ENCODE measurements at places on chromosomes 13 and 19.
A peak's percentile ranks its signal among the peaks of the same experiment; 100 is the strongest.

GRCh38 chr19:18697680-18698079 lies 14.2 kb downstream of the CRTC1 start:
- H3K27ac ChIP-seq: no peak overlapping the region
- no peaks in the 10 kb centered on the region for H3K36me3 ChIP-seq
- no peak overlapping the region for H3K4me3 ChIP-seq
- H3K27me3 ChIP-seq: no peaks in the 10 kb centered on the region
- H3K4me1 ChIP-seq: peaks cover 33% of the 10 kb centered on the region

DNA sequence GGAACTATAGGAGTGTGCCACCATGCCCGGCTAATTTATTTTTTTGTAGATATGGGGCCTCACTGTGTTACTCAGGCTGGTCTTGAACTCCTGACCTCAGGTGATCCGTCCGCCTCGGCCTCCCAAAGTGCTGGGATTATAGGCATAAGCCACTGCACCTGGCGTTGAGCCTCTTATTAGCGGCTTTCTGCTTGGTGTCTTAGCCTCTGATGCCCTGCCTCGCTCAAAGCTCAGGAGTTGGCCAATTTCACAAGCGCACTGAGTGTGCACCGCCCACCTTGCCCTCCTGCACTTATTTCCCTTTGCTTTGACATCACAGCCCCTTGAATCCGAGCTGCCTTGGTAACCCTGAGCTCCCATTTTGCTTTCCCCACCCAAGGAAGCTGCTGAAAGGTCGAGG lies 10.1 kb downstream of the YIPF2 start:
- no peaks in the 10 kb centered on the region for H3K27me3 ChIP-seq
- H3K4me3 ChIP-seq: no peak overlapping the region
- peaks cover 85% of the 10 kb centered on the region for H3K36me3 ChIP-seq
- no peak overlapping the region for H3K27ac ChIP-seq
- no peak for DNase-seq

DNA sequence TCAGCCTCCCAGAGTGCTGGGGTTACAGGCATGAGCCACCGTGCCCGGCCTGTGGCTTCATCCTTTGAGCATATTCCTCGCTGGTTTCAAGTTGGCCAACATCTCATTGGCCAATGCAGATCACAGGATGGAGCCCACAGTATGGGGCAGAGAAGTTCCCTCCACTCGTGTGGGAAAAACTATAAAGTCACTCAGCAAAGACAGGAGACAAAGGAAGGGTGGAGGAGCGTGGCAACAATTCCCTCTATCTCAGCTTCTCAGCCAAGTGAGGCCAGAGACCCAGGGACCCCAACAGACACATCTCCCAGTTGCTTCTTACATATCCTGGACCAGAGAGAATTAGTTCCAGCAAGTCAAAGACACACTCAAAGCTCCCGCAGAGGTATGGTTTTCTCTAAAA lies 184.6 kb upstream of the SOX1 start:
- no peaks in the 10 kb centered on the region for H3K36me3 ChIP-seq
- peaks cover 10% of the 10 kb centered on the region for H3K27me3 ChIP-seq
- no peak overlapping the region for H3K27ac ChIP-seq

DNA sequence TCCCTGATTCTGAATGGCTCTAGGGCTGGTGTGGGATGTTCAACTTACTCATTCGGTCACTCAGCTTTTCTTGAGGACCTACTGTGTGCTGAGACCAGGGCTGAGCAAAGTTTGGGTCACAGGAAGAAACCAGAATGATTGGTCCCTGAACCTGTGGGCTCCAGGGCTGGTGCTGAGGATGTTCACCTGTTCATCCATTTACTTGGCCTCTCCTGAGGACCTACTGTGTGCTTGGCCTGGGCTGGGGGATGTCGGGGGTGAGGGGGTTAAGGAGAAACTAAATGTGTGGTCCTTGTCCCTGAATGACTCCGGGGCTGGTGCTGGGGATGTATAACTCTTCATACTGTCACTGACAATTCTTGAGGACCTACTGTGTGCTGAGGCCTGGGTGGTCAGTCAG lies 10.3 kb downstream of the ZNF835 start:
- H3K36me3 ChIP-seq: peaks cover 24% of the 10 kb centered on the region
- H3K27ac ChIP-seq: no peak overlapping the region
- H3K4me1 ChIP-seq: no peaks in the 10 kb centered on the region
- H3K4me3 ChIP-seq: no peak overlapping the region

DNA sequence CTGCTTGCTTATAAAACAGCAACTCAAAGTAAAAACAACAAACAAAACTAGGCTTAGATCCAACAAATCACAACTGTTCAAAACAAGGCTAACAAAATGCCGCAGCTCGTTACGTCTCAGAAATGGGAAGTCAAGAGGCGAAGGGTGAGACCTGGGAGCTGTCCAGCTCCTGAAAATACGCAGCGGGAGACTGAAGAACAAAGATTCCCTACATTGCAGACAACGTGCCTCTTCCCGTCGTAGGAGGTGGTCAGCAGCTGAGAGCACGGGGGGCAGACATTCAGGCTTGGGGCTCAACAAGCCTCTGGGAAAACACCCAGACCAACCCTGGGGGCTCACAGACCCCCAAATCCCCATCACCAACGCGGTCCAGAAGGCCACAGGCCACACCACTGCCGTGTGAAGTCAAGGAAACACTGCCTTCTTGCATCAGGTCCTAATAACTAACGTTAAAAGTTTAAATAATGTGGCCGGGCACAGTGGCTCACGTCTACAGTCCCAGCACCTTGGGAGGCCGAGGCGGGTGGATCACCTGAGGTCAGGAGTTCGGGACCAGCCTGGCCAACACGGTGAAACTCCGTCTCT lies 13.5 kb downstream of the PLPP2 start:
- H3K4me3 ChIP-seq: no peak overlapping the region
- DNase-seq: peak; percentile 61
- H3K27ac ChIP-seq: no peak overlapping the region
- H3K4me1 ChIP-seq: no peaks in the 10 kb centered on the region
- H3K27me3 ChIP-seq: peaks cover 14% of the 10 kb centered on the region
- H3K36me3 ChIP-seq: no peaks in the 10 kb centered on the region

GRCh38 chr19:12721656-12722565 lies 1.8 kb downstream of the TNPO2 start:
- H3K4me1 ChIP-seq: peaks cover 33% of the 10 kb centered on the region
- H3K27me3 ChIP-seq: no peaks in the 10 kb centered on the region
- H3K27ac ChIP-seq: peak overlapping the region; percentile 96

DNA sequence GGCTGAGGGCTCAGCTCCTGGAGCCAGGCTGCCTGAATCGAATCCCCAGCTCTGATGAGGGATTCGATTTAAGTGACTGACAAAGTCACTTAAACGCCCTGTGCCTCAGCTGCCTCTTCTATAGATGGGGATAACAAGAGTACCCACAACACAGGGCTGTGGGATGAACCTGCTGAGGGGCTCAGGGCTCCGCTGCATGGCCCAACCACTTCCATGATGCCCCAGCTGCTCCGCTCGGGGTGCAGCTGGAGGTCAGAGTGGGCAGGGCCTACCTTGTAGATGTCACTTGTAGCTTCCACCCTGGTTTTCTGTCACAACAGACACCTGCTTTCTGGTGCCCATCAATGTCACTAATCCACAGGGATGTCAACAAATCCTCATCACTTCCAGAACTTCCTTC lies 39.2 kb downstream of the STK24 start:
- H3K36me3 ChIP-seq: no peaks in the 10 kb centered on the region
- no peak overlapping the region for H3K4me3 ChIP-seq
- no peak overlapping the region for H3K27ac ChIP-seq

GRCh38 chr19:44587963-44588770 lies 25.2 kb upstream of the IGSF23 start:
- H3K27ac ChIP-seq: no peak overlapping the region
- peak; percentile 13 for DNase-seq
- no peaks in the 10 kb centered on the region for H3K36me3 ChIP-seq
- peaks cover 2% of the 10 kb centered on the region for H3K27me3 ChIP-seq
- no peaks in the 10 kb centered on the region for H3K4me1 ChIP-seq

DNA sequence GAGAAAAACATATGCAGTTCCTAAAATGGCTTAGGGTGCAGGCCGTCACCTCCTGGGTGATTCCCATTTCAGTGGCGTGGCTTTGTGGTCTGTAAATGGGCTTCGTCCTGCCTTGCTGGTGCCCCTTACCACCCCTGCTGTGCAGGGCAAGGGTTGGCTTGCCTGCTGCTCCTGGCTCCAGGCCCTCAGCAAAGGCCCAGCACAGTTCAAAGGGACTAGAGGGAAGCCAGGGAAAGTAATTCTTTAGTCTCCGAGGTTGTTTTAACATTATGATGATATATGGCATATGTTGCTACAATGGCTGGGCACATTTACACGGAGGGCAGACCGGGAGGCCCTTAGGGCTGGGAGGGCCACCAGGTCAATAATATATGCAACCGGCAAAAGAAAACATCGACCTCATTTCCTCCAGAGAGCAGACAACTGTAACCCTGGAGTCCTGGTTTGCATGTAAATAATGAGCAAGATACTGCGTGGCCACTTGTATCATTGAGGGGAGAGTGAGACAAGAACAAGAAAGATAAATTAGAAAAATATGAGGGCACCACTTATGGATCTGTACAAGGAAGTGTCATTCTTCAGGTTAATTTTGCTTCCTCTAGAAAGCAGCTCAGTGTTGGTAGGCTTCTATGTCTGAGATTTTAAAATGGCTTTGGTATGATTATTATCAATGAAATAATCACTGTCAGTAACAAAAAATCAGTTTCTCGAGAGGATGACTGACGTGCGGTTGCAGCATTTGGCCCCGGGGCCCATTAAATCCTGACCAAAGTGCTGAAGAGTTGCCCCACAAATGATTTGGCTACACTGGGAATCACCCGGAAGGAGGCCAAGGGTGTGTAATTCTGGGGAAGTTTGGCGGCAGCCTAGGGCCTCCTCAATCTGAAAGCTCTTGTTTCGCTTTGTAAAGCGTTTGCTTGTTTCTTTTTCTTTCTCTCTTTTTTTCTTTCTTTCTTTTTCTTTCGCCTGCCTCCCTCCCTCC lies 32.8 kb upstream of the URI1 start:
- H3K36me3 ChIP-seq: no peaks in the 10 kb centered on the region
- H3K4me3 ChIP-seq: no peak overlapping the region
- H3K27me3 ChIP-seq: no peaks in the 10 kb centered on the region
- no peaks in the 10 kb centered on the region for H3K4me1 ChIP-seq
- H3K27ac ChIP-seq: no peak overlapping the region
- peak; percentile 23 for DNase-seq

GRCh38 chr19:15129856-15130585 lies 22.8 kb downstream of the SYDE1 start:
- H3K27me3 ChIP-seq: no peaks in the 10 kb centered on the region
- peaks cover 6% of the 10 kb centered on the region for H3K4me1 ChIP-seq
- H3K36me3 ChIP-seq: no peaks in the 10 kb centered on the region
- no peak for DNase-seq
- no peak overlapping the region for H3K4me3 ChIP-seq

DNA sequence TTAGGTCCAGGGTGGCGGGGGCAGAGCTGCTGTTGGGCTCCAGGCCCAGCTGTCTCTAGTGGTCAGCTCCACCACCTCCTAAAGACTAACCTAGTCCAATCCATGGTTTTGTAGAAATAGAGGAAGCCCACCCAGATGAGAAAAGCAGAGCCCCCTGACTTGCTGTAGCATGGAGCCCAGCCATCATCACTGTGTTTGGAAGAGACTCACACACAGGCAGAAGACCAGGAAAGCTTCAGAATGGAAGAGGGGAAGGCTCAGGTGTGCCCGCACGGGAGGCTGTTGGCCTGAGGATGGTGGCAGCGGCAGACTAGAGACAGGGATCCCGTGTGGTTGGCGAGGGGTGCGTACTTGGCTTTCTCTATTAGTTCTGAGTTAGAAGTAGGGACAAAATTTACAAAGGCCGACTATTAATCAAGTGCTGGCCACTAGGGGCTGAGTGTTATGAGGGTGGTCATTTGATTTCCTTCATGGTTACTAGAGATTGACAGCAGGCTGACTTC lies 193.2 kb upstream of the SOX1 start:
- H3K27ac ChIP-seq: no peak overlapping the region
- no peak overlapping the region for H3K4me3 ChIP-seq
- H3K36me3 ChIP-seq: no peaks in the 10 kb centered on the region
- H3K27me3 ChIP-seq: peaks cover 22% of the 10 kb centered on the region
- no peak for DNase-seq
- no peaks in the 10 kb centered on the region for H3K4me1 ChIP-seq

DNA sequence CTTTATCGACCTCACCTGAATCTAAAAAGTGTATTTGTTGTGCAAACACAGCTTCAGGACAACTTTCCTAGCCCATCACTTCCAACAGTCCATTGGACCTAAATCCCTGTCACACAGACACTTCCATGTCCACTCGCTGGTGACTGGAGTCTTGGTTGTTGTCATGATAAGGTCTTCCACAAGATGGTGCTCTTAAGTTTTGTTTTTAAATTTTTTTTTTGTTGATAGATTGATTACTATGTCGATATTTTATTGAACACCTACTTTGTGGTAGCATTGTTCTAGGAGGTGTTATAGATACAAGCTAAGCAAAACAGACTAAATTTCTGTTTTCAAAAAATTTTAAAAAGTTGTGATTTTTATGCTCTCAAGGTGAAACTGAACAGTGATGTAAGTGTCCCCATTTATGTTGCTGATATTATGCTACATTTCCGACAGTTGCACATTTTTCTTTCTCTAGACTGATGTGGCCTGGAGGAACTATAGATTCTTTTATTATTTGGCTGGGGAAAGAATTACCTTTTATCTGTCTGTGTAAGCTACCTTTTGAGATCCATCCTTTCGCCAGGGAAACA lies 8.1 kb upstream of the ERICH6B start:
- H3K36me3 ChIP-seq: no peaks in the 10 kb centered on the region
- no peaks in the 10 kb centered on the region for H3K4me1 ChIP-seq
- H3K27ac ChIP-seq: no peak overlapping the region
- peaks cover 3% of the 10 kb centered on the region for H3K27me3 ChIP-seq

DNA sequence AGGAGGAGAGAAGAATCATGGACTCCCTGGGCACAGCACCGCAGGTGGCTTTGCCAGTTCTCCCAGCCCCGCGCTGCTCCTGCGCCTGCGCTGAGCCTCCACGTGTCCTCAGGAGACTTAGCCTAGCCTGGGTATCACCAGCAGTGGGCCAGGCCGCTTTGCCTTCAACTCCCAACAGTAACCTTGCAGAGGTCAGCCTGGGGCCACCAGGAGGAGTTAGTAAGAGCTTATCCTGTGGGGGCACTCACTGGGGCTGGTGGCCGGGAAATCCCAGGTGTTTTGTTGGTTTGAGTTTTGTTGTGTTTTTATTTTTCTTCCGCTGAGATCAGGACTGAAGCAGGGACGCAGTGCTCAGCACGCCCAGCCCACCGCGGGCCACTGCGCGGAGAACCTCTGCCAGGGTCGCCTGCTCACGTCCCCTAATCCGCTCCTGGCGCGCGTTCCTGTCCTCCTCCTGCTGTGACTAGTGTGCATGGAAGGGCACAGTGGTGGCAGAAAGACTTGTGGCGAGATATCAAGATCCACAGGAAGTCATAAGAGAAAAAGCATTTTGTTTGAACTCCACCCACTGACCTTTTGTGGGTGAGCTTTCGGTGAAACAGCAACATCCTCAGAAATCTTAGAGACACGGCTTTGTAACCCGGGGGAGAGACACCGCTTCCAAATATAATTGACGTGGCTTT lies 207.4 kb upstream of the RFC3 start:
- peak overlapping the region; percentile 88 for H3K27ac ChIP-seq
- H3K27me3 ChIP-seq: no peaks in the 10 kb centered on the region
- DNase-seq: peak; percentile 55
- peaks cover 36% of the 10 kb centered on the region for H3K4me1 ChIP-seq
- H3K36me3 ChIP-seq: no peaks in the 10 kb centered on the region
